HAP-1 (cell line): ENCODE measurements at places on chromosomes 5 and 9.
A peak's percentile ranks its signal among the peaks of the same experiment; 100 is the strongest.

- no peak for DNase-seq
Observed at GRCh38 chr9:72891043-72891442, 61.8 kb downstream of the ALDH1A1 start.

GRCh38 chr9:88990041-88990728 is 1.1 kb upstream of the S1PR3 start:
- no peak for DNase-seq

DNA sequence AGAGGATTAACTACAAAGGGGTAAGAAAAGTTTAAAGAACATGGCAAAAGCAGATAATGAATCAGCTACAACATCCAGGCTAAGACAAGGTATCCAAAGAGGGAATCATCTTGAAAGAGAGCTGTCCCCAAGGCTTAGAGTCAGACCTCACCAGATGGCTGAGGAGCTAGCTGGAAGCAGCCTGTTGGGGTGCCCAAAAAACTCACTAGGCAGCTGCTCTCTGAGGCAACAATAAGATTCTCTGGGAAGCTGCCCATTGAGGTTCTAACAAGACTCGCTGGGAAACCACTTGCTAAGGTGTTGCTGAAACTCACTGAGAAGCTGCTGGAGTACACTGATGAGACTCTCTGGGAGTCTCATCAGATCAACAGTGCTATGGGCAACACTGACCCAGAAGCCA is 185.2 kb downstream of the CETN3 start:
- DNase-seq: no peak

- DNase-seq: no peak
Observed at GRCh38 chr5:38410304-38410990, 146.0 kb downstream of the LIFR start.

DNA sequence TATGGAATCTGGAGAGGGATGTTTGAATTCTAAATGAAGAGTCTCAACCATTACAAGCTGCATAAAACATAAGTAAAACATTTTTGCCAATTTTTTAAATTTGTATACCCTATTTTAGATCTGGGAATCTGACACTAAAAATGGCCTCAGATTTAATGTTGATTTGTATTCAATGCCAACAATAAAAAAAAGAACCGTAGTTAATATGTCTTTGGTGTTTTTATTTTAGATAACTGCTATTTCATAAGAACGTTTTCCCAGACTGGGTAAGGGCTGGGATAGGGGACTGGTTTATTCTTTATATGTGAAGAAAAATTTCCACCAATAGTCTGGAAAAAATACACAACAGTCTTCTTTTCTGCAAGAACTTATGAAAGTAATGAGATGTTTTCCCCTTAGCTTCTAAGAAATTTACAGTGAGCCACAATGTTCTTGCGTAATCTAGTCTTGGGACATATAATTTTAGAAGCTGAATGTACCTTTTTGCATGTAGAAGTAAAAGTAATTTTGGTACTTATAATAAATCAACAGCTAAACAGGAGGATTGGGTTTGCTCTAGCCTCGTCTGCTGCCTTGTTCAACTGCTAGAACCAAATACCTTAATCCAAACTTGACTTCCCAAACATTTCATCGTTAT is 244.6 kb upstream of the EFNA5 start:
- DNase-seq: no peak

DNA sequence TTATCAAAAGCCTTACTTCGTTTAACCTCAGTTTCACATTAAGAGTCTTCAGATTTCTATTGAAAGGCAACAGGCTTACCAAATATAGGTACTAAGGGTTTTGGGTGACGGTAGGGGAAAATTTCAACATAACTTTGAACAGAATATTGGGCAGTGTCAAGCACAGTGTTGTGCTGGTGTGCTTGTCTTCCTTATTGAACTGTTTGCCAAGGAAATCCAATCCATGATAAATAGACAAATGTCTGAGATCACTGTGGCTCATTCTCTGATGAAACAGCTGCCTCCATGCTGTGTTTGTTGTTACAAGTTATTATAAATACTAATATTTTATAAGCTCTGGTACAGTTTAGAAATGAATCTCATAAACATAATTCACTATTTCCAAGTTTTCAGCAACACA is 730.1 kb downstream of the NR2F1-AS1 start:
- DNase-seq: no peak

GRCh38 chr9:131266266-131267229 is 9.8 kb downstream of the FAM78A start:
- DNase-seq: no peak

- DNase-seq: peak; percentile 91
Observed at GRCh38 chr5:89090037-89090436, 207.1 kb upstream of the MEF2C start.

DNA sequence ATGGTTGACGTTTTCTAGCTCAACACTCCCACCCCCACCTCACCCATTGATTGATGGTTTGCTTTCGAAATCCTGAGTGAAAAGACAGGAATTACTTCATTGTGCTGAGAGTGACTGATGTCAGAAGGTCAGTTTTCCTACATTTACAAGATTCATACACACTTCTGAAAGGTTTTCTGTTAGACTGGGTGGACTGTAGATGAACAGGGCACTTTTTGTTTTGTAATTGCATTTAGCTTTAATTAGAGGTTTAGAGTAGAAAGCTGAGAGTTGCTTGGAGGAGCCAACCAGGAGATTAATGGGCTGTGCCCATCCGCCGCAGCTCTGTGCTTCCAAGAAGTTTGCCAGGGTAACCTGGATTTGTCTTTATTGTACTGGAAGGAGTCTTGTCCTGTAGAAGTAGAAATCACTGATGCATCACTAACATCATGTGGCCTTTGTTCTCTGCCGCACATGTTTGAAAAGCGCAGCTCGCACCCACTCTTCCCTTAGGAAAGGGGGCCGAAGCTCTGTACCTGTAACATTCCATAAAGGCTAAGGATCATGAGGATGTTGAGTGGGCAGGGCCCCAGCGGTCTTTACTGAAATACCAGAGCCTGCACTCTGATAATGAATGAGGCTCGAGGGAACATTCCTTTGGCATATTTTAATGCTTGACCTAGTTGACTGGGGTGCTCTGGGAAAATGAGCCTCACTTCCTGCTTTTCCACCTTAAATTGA is 267.6 kb upstream of the DMRT1 start:
- DNase-seq: peak; percentile 81

DNA sequence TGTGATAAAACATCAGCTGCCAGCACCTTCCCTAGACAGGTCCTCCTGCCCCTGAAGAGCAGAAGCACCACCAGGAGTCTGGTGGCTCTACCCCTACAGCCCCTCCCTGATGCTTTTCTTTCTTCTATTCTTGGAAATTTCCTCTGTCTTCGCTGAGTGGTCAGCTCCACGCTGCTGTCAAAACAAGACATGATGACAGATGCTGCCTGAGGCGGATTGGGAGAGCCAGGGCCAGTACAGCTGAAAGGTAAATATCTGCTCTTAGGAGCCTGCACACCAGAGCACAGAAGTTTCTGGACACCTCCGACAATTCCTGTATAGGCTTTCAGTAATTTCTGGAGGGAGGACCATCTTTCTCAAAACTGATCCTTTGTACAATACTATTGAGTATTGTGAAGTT is 4.7 kb upstream of the OR1Q1 start:
- DNase-seq: no peak

DNA sequence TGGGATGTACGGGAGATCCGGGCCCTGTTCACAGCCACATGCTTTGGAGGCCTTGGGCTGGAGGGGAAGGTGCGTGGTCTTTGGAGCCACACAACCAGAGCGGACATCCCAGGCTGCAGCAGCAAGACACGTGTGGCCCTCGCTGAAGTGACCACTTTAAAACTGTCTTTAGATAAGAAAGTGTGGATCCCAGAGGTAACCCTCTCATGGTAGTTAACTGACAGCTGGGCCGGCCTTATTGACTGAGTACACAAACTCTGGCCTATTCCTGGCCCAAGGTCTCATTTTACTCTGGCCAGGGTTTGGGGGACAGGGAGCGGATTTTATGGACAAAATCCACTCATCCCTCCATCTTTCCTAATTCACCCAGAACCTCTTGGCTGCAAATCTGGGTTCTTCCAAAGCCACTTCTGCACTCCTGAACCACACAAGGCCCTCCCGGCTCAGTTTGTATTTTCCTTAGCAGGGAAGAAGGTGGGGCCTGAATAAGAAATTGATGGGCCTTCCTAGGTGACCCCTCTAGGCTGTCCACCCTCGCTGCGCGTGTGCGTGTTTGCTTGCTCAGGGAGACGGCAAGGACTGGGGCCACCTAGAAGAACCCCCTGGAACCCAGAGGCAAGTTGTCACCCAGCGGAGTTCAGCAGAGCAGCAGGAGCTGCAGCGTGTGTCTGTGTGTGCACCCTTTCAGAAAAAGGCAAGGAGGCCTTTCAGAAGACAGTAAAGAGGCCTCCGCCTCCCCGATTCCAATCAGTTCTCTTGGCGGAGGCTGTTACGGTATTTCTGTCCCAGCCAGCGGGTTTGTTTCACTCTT is 73.3 kb upstream of the ORM1 start:
- no peak for DNase-seq

DNA sequence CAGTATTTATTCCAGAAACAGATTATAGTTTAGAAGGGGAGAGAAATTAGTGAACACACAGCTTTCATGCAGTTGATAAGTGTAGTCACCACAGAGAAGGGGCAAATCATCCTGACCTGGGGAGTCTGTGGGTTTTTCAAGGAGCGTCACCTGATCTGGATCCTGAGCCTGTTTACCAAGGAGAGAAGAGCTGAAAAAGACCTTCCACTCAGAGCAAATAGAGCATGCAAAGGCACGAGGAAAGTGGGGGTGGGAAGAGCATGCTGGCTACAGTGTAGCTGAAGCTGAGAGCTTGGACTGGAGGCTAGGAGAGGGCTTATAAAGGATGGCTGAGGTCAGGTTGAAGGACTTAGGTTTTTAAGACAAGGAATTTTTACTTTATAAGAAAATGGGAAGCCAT is 30.4 kb downstream of the ACO1 start:
- no peak for DNase-seq
